ENCODE measurements at places on chromosomes 7 and 10.

DNA sequence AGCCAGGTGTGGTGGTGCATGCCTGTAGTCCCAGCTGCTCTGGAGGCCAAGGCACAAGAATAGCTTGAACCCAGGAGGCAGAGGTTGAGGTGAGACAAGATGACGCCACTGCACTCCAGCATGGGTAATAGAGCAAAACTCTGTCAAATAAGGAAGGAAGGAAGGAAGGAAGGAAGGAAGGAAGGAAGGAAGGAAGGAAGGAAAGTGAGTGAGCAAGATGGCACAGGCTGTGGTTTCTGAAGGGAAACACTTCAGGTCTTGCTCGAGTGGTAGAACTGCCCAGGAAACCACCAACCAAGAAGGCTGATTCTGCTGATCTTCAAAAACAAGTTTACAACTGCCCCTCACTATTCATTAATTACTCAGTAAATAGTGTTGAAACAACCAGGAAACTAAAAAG is 45.2 kb downstream of the EZH2 start:
- DNase-seq, result no peak

DNA sequence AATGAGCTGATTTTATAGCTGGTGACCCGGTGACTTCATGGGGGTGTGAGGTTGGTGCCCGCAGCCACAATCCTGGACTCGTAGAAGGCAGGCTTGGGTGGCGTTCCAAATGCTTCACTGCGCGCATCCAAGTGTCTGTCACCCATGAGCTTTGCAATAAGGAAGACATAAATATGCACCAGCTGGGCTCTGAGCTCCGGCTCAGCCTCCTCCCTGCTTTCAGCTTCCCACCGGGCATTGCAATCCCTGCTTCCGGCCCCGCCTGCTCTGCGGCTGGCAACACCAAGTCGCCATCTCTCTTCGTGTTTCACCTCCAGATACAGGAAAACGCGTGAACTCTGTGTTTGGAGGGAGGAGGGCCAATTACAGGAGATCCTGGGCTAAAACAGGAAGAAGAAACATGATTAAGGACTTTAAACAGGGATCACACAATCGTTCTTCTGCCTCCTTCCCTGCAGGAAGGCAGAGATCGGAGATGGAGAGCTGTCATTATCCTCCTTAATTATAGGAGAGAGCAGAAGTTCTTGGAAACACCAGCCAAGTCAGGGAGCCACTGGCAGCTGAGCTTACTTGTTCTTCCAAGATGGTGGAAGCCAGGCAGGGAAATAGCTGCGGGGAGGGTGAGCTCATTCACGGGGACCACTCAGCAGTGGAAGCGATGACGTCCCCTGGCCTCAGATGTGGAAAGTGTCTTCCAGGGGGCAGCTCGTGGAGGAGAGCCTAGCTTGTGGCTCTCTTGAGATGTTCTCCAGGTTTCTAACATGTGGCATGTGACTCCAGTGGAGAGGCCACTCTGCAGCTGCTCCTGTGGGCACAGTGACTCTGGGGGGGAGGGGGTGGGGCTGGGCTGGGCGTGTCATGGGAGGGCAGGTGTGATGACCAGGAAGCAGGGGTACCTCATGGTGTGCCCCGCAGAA is 134.9 kb downstream of the CAMK1D start:
- no peak for DNase-seq

DNA sequence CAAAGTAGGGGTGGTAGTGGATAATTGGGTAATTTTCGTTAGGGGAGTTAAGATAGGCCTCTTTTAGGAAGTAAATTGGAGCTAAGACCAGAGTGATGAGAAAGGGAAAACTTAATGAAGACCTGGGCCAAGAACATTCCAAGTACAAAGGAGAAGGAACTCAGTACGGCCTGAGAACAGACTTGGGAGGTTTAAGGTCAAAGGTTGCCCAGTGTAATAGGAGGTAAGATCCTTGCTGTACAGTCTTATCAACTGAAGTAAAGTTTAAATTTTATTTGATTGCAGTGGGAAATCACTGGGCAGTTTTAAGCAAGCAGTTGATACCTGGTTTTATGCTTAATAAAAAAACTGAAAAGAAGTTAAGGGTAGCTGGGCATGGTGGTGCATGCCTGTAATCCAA is 76.4 kb downstream of the MPLKIP start:
- DNase-seq, result no peak

DNA sequence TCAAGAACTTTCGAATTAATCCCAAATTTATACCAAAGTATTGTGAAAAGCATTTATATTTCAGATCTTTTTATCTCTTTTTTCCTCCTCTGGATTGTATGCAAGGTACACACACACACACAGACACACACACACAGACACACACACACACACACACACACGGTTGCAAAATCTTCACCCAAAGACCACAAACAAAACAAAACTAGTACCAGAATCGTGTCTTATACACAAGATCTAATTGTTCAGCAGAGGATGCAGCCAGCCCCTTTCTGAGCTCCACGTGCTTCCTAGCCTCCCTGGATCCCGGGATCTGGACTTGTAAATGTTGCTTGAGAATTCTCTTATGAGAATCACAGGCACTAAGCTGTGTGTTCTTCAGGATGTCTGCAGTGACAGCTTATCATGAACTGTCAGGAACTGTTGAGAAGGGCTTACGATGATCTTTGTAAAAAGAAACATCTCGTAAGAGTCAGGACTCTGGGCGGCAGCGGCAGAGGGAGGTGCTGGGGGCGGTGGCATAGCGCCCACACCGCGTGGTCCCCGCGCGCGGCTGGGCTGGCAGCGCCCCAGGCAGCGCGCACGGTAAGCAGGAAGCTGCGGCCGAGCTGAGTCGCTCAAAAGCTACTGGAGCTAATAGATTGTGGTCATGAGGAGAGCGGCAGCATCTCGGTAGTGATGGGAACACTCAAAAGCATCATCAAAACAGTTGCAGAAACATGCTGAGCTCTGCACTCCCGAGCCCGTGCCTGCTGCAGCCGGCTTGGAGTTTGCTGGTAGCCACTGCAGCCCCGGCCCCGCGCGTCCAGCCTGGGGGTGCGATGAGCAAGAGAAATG is 277.6 kb downstream of the GATA3 start:
- DNase-seq, result peak; percentile 91

DNA sequence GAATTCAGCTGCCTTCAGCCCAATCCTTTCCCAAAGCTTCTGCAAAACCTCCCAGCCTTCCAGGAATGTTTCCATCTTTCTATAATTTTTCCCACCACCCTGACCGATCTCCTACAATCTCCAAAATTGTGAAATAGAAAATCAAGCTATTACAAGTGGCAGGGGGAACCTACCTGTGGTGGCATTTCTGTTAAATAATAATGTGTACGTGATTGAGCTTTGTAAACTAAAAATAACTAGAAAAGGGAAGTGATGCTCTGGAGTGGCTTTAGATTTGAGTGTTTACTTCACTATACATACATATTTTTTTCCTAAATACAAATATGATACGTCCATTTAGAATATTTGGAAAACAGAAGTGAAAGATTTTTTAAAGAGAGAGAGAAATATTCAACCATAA is 593.6 kb downstream of the GRM8 start:
- no peak for DNase-seq

DNA sequence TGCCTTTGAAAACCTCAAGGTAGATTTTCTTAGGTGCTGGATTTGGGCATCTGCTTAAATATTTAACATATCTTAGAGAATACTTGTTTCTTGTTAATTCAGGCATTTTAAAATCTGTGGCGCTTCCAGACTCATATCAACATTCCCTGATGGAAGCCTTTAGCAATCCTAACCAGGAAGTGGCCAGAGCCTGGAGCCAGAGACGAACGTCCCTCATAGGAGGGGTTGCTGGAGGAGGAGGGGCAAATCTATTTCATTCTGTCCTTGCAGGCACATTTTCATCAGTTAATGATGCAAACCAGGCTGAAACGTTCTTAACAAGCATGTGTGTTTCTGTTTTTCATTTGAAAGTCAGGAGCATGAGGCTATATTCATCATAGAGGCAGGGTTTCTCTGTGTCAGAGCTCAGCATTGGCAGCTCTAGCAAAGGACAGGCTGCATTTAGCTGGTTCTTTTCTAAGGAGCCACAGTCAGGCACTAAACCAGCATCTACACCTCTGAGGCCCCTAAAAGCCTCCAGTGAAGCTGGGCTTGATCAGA is 17.8 kb upstream of the IFIT2 start:
- no peak for DNase-seq

- no peak for DNase-seq
These were observed 3.1 kb upstream of the ETV1 start for GRCh38 chr7:13992596-13992964.

DNA sequence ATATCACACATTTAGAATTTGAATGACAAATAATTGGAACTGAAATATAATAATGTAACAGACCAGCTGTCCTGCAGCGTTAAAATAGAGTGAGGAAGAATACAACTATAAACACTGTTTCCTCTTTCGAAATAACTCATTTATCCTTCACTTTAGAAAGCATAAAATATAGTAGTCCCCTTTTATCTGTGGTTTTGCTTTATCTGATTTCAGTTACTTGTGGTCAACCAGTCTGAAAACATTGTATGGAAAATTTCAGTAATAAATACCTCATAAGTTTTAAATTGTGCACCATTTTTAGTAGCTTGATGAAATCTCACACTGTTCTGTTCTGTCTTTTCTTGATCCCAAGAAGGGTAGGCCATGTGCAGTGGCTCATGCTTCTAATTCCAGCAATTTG is 31.7 kb downstream of the POLR1F start:
- DNase-seq, result no peak

DNA sequence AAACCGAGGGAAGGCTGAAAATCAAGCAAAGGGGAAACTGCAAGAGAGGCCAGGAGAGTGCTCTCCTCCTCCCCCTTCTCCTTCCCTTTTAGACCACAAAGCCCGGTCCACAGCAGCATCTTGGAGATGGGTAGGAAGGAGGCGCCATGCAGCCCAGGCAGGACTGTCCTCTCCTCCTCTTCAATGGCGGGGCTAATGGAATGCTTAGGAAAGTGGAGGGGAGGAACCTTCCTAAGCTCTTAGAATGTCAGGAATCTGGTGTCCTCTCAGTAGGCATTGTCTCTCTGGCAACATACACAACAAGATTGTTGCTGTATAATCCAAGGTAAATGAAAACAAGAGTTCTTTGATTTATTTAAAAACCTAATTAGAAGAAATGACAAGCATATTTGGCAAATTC is 185.1 kb downstream of the DGKI start:
- DNase-seq, result no peak

DNA sequence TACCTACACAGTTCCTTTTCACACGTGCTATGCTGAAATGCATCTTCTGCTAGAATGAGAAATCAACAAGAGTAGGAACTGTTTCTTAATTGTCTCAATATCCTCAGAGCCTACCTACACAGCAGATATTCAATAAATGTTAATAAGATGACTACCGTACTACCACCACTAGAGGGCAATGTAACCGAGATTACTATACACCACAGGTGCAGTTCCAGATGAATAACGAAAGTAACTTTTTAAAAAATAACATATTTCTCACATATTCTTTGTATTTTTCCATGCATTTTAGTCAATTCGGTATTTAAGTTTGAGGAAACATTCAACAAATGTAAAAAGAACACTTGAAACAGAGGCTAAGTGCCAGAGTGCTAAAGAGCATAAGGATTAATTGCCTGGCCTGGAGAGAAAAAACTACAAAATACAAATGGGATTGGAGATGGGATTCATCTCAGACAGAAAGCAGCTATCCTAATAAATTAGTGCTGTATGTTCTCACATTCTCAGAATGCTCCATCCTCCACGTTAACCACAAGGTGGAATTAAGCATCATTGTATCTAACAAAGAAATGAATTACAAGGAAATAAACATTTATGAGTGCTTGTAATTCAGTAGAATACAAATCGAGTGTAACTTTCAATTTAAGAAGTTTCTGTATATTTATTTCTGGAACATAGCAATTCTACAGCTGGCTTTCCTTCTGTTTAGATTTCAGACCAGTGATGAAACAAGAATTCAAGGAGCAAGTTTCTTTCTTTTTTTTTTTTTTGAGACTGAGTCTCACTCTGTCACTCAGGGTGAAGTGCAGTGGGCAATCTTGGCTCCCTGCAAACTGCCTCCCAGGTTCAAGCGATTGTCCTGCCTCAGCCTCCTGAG is 20.3 kb upstream of the HECTD2 start:
- no peak for DNase-seq

DNA sequence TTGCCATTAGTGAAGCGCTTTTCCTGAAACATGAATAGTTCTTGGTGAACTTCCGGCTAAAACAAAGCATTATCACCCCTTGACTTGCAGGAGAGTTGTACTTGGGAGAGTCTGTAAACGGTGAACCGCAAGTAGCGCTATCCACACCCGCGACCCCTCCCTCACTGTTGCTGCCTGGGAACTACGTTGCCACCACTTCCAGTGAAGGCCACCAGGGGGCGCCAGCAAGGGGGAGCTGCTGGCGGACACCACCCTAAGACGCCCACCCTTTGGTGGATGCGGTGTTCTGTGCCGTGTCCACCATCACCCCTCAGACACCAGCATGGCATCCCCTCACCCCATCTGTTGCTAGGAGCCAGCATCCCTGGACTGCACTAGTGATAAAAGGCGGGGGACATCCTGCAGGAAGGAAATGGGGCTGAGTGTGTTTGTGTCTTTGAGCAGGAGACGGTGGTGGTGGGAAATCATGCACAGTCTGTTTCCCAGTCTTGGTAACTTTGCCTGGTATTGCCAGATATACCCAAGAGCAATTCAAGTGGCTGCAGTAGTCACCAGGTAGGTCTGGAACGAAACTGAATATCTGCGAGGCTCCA is 298.2 kb downstream of the FRMD4A start:
- DNase-seq, result peak; percentile 17

DNA sequence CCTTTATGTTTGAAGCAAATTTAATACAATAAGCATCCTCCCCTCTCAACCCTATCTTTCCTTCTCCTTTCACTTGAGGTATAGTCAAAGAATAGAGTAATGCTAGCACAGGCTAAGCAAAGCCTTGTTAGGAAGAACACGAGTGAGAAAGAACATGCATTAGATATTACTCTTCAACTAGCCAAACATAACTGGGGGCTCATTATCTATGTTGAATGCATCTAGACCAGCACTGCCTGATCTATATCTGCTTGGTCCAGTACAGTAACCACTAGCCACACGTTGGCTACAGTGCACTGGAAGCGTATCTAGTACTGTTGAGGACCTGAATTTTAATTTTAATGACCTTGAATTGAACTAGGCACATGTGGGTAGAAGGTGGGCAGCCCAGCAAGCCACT is 21.0 kb downstream of the SFMBT2 start:
- no peak for DNase-seq

- no peak for DNase-seq
These were observed 527.6 kb upstream of the SORCS1 start for GRCh38 chr10:107692072-107692471.

- no peak for DNase-seq
These were observed 396.0 kb downstream of the SEMA3D start for GRCh38 chr7:84790882-84791281.

- DNase-seq, result no peak
These were observed 59.4 kb downstream of the MAD1L1 start for GRCh38 chr7:2173189-2173827.

- DNase-seq, result no peak
These were observed 75.2 kb downstream of the DIP2C start for GRCh38 chr10:614139-614711.

All from activated T-helper 2 cell treated with anti-CD3 and anti-CD28 coated beads, Interferon-gamma antibody, Interleukin-2, Interleukin-4, amounts not matched to agents 10 μg/mL and 5 μg/mL and 100 μg/mL, durations not matched to agents 14 hours and 24 hours and 36 hours (primary cell).